Neuronal stem cell (in vitro differentiated cells): ENCODE measurements at places on chromosomes 6 and 20.

DNA sequence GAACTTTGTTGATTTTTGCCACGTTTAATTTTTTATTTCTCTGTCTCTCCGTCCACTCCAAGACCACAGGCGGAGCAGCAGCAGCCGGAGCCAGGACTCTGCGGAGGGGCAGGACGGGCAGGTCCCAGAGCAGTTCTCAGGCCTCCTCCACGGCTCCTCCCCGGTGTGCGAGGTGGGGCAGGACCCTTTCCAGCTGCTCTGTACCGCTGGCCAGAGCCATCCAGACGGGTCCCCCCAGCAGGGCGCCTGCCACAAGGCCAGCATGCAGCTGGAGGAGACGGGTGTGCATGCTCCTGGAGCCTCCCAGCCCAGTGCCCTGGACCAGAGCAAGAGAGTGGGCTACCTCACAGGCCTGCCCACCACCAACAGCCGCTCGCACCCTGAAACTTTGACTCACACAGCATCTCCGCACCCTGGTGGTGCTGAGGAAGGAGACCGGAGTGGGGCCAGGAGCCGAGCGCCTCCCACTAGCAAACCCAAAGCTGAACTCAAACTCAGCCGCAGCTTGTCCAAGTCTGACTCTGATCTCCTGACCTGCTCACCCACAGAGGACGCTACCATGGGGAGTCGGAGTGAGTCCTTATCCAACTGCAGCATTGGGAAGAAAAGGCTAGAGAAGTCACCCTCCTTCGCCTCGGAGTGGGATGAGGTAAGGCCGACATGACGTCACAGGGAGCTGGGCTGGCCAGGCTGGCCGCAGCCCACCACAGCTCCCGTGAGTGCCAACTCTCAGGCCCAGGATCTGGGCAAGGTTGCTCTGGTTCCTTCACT, 123.5 kb downstream of the TCP11 start:
- DNase-seq = no peak

- DNase-seq = no peak
Measured at GRCh38 chr20:35436177-35436573, 1.9 kb downstream of the GDF5 start.

DNA sequence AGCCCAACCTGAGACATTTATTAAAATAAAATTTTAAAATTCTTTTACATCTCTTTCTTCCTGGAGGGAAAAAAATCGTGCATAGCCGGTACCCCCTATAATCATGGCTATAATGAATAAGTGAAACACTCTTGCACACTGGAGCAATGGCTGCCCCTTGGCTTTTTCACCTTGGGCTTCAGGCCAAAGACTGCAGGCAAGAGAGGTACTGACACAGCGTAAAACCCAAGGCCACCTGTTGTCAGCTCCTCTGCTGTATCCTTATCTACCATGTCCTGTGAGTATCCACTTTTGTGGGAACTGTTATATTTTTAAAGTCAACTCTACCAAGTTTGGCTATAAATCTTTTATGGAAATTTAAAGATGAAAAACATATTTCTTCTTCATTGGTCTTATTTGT, 23.0 kb upstream of the LY86 start:
- no peak for DNase-seq

DNA sequence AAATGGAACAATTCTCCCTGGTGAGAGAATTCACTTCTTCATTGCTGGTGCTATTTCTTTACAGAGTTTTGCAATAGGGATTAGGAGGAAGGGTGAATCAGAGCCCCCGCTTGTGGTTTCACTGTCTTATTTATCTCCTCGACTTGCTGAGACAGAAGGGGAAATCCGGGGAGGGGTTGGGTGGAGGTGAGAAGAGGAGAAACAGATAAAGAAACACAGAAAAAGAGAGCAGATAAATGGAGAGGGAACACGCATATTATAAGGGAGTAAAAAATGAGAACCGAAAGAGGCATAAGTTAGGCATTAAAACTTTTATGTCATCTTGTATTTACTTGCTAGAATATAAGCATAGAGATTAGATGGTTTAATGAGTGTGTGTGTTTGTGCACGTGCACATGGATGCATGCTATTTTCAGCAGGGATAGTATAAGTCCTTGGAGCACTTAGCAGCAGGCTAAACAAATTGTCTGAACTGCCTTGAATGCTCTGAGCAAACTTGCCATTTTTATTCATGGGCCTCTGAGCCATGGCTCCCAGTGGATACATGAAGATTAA, 105.0 kb downstream of the OLIG3 start:
- no peak for DNase-seq

- no peak for DNase-seq
Measured at GRCh38 chr6:36592221-36592655, 1.9 kb upstream of the SRSF3 start.

DNA sequence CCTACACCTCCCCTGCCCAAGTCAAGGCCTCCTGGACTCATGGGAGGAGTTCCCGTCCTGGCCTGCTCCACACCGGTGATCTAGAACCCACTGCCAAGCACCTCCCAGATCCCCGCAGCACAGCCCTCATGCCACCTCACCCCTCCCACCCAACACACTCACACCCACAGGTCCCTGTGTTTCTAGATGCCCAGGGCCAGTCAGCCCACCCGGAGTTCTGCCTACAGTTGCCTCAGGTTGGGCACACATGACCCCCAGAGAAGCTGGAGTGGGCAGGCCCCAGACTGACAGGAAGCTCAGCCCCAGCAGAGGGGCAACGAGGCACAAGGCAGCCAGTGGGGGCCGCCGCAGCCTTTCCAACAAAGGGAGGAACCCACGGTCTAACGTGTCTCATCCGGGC, 29.6 kb downstream of the RRBP1 start:
- DNase-seq = no peak

DNA sequence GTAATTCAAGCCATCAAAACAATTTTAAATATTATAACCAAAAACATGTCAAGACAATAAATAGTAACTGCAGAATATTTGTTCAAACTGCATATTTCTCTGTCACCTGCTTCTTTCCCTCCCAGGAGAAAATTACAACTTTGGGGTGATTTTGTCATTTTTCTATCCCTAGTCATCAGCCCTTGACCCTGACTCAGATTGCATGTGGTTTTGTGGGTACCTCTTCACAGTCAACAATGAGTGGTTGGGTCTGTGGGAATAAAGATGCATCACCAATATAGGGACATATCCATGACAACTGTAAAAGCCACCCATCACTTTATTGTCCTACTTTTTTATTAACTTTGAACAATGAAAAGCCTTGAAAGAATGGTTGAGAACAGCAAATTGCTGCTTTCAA, 7.3 kb downstream of the COL10A1 start:
- no peak for DNase-seq

GRCh38 chr6:10033223-10033829, 381.5 kb downstream of the TFAP2A start:
- DNase-seq = no peak

DNA sequence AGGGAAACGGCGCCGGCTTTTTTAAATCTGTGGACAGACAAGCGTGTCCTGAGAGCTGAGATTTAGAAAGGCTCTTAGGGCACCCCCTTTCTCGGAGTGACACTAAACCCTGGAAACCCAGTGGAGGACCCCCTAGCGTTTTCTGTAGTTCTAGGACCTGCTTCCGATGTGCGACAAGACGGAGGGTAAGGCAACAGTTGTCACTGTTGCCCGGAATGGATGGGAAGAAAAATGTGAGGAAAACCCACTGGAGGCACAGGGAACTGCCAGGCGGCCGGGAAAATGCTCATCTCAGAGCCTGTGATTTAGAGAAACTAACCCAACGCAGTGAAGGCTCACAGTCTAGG, 551 bp upstream of the ATP5F1E start:
- DNase-seq = no peak

DNA sequence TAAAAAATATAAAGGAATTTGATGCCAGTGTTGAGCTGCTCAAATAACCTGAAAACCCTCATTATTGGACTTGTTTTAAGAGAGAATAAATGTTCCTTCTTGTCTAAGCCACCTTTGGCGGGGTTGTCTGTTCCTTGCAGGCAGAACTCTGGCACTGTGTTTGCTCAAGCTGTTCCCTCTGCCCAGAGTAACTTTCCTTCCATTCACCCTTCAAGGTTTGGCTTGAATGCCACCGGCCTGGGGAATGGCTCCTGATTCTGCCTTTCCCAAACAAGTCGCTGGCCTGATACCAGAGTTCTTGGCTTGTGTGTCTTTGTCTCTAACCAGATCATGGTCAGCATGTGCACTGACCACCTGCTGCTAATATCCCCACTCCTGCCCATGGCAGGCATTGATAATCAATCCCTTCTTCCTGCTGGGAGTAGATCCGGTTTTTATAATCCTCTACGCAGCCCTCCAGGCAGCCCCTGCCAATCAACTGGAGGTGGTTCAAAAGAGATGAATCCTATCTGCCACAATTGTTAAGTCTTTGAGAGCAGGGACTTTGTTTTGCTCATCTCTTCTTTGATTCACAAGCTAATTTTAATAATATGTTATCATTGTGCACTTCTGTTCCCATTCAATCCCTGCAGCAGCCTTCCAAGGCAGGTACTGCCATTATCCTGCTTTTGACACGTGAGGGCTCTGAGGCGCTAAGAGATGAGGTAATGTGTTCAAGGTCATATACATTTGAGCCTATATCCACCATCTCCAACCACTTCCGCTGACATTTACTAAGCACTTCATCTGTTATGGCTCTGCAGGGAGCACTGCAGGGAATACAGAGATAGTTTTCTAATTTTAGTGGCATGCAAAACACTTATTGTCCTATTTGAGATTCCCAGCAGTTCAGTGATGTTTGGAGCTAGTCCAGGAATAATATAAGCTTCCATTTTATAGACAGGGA, 3.1 kb upstream of the CCM2L start:
- DNase-seq = no peak

DNA sequence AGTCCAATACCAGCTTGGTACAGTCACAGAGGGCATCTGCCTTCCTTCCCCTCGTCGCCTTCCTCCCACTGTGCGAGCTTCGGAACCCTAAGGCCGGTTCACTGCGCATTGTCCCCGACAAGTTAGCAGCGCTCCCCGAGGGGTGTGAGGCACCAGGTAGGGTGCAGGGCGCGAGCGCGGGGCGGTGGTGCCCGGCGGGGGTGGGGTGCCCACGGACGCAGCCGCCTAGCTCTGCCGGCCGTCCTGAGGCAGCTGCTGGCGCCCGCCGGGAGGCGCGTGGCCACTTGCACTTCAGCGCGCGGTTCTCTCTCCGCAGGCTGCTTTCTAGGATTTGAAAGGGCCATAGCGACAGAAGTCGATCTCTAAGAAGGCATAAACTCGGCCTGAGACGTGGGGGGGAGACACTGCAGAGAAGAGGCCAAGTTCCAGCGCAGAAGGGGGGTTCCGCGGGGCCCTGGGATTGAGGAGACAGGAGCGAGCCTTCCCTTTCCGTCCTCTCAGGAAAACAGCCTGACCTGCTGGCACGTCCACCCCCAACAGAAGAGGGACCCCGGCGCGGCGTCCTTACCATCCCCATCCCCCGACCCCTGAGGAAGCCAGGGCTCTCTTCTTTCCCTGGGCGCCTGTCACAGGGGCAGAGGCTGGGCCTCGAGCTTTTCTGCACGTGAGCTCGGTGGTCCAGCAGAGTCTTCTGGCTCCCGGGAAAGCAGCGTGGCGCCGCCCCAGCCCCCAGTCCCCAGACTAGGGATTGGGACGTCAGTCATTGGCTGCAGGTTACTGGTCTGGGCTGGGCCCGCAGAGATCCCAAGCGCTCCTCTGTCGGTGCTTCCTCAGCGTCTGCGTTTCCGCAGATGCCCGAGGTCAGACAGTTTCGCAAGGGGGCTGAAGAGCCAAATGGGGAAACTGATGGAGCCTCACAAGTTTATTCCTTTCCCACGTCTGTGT, 15.6 kb upstream of the PRDM13 start:
- DNase-seq = no peak

GRCh38 chr6:46378882-46379416, 112.3 kb downstream of the RCAN2 start:
- no peak for DNase-seq

DNA sequence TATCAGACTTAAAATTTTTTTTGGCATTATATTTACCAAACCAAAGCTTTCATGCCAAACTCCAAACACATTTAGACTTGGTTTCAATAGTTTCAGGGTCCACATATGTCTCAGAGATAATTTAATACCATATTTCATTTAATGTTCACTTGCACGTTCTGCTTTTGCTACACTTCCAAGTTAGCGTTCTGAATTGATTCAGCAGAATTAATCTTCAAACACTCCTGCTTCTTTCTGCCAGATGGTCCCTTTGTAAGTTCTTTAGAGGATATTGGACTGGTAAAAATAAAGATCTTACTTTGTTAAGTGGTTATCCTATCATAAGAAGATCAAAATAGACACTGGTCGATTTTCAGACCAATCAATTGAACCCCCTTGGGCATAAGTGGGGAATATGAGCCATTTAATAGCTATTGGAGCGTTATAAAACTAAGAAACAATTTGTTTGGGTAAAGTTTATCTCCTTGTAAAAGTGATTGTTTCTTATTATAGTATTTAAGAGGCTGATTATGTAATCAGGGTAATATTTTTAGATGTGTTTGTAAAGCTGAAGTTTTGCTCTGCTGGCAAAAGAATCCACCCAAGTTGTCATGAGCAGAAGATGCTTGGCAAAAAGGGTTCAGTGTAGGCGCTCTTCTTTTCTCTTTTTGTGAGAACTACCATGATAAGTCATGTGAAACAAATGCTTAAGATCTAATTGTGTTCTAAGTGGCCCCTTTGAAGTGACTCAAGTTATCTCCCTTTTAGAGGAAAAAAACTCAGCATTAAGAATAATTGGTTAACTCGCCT, 92.2 kb downstream of the MCHR2 start:
- DNase-seq = no peak

DNA sequence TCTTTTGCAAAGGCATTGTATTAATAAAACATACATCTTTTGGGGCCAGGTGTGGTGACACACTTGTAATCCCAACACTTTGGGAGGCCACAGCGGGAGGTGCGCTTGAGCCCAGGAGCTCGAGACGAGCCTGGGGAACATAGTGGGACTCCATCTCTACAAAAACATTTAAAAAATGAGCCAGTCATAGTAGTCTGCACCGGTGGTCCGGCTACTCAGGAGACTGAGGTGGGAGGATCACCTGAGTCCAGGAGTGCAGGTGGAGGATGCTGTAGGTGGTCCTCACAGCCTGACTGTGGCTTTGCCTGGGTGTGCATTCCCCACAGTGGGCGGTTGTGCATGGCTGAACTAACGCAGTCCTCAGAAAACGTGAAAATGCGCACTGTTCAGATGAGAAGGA, 162.5 kb downstream of the DLL1 start:
- no peak for DNase-seq

DNA sequence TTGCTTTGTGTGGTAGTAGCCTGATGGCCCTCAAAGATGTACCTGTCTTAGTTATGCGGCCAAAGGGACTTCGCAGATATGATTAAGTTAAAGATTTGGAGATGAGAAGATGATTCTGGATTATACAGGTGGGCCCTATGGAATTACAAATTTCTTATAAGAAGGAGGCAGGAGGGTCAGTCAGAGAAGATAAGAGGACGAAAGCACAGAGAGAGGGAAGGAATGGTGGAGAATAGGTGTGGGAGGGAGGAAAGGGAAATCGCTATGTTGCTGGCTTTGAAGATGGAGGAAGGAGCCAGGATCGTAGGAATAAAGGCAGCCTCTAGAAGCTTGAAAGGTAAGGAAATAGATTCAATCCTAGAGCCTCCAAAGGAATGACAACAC, 1.2 kb upstream of the TSPYL1 start:
- no peak for DNase-seq

GRCh38 chr6:87088076-87088475, 6.8 kb downstream of the CGA start:
- no peak for DNase-seq
